Esophagus squamous epithelium (tissue), 5 donors: ENCODE measurements at places on chromosomes 3 and 15.

DNA sequence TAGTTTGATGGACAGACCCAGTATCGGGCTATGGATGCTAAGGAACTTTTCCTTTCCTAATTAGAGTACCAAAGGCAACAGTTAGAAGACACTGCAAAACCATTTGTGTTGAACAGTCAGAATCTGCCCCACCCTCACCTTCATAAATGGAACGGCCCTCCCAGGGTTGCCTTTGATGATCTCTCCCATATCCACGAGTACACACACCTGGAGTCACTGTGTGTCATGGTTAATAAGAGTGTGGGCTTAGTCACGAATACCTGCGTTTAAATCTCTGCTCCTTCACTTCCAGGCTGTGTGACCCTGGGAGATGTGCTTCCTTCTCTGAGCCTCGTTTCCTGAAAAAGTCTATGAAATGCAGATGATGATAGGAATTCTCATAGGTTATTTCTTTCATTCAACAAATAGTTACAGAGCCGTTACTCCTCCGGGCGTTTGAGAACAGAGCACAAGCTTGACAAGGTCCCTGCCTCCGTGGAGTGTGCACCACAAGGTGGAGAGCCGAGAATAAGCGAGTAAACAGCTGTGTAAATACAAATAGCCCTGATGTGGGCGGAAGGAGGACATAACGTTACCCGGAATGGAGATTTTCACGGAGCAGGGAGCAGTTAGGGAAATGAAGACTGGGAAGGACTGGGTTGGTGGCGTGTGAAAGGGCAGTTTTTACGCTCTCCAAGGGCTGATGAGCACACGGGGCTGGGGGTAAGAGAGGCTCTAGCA is 6.7 kb downstream of the SLC51A start:
- DNase-seq: no peak

DNA sequence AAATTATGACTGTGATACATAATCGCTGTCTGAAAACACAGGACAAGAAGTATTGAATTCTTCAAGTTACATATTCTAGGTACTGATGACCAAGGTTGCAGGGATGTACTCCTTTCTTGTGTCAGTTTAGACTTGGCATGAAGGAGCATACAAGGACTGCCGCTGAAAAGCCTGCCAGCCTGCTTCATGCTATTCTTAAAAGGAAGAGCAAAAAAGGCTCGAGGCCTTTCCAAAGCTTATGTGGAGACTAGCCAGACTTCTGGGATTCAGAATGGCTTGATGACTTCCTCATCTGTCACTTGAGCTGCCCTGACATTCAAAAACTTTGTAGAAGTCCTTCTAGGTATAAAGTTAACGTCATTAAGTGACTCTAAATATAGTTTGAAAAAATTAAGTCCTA is 92.0 kb downstream of the CADM2 start:
- no peak for DNase-seq

DNA sequence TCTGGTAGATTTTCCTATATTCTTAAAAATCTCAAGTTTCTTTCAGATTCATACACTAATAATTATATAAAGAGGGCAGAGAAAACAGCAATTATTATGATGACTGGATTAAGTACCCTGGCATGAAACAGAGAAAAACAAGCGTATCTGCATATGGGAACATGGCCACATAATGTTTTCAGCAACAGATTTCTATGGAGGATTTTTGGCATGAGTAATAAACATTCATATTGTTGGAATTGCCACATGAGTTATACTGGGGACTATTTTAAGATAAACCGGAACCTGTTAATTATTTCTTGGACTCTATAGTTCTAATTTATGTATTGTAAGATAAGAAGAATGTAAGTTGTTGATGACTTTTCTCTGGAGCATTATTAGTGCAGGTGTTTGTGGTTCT is 112.7 kb downstream of the OXSM start:
- no peak for DNase-seq

DNA sequence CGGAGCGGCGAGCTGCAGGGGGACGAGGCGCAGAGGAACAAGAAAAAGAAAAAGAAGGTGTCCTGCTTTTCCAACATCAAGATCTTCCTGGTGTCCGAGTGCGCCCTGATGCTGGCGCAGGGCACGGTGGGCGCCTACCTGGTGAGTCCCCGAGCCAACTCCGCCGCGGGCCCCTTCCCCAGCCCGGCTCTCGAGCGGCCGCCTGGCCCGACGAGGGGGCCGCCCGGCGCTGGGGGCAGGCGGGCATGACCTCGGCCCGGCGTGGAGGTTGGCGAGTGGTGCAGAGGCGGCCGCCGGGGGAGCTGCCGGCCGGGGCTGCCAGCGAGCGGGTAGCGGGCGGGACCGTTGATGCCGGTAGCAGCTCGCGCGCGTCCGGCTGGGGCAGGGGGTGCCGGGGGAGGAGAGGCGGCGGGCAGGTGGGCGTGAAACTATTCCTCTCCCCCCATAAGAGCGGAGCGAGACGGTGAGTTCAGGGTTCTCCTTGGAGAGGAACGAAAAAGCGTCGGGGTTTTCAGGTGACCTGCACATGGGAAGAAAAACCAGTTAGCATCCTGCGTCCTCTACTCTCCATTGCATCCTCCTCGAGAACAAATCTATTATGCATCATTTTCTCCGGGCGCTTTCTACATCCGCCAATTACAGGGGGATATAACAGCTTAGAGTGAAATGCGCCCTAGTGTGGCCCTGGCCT is 585 bp downstream of the SLCO3A1 start:
- DNase-seq: no peak

DNA sequence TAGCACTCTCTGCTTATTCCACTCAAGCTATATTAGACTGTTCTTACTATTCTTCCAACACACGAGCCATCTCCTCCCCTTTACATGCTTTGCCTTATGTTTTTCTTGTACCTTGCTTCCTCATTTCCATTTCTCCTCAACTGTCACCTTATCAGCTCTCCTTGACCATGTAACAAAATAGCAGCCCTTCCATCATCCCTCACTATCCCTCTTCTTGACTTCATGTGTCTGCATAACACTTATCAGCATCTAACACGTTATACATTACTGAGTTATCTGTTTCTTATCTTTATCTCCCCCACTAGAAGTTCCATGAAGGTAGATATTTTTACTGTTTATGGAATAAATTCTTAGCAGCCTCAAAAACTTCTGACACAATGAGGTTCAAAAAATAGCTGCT is 45.3 kb downstream of the TRPM7 start:
- no peak for DNase-seq

DNA sequence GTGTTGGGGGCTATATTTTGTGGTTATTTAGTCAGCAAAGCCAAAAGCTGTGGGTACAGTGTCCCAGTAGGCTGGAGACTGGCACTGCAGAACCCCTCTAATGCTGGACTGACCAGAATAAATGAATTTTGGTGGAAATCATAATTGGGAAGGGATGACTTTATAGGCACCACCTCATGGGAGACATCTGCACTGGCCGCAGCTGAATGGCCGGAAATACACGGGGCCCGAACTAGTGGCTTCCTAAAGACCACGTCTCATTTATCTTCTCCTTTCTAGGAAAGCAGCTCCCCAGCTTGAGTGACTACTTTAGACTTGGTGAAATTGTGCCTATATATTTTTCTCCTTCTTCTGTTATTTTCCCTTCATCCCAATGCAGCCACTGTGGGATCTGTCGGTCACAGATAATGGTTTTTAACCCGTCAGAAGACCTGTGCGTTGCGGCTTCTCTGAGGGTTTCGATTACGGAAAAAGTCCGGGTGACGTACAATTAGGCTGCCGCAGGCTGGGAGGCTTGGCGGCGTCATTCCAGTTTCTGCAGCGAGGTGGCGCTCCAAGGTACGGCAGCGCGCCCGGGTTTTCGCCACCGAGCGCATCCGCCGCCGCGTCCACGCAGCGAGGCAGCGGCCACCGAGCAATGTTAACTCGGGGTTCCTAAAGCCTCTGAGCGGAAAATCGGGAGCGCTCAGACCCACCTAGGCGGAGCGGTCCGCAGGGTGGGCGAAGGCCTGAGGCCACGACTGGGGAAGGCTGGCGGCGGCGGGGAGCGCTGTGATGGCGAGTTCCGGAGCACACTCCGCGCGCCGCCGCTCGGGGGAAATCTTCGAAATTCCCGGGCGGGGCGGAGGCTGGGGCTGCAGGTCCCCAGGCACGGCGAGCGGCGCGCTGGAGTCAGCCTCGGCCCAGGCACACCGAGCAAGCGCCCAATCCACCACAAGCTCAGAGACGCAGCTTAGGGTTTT is 26.3 kb downstream of the NR2F2 start:
- no peak for DNase-seq

DNA sequence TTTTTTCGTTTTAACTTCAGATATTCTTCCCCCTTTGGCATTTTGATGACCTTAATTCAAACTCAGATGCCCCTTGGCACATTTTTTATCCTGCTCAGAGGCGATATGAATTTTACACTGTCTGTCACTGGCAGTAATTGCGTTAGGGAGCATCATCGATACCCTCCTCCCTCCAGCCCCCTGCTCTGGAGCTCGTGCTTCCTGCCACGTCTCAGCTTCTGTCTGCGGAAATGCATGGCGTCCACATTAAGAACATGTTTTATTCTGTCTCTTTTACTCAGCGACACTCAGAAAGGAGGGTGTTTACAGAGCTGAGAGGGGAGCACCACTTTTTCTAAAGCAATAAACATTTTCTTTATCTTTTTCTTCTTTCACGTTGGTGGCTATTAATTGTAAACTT is 254.2 kb downstream of the EBLN2 start:
- no peak for DNase-seq

DNA sequence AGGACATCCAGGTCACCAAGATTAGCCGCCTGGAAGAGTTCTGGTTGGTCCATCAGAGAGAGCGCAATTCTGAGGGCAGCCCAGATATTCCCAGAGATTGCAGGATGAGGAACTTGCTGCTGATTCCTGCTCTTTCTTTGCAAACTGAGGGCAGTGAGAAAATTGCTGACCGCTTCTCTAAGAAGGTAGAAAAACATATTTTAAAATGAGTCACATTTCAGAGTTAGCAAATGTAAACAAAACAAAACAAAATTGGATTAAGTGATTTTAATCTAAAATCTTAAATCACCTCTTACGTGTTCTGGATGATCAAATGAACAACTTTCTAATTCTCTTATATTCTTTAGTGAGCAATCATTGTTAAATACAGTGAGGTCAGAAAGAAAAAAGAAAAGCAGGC is 149.0 kb downstream of the USP13 start:
- no peak for DNase-seq

GRCh38 chr15:48433226-48433886 is 102.1 kb downstream of the DUT start:
- DNase-seq: no peak

GRCh38 chr15:83282776-83283137 is 1.7 kb downstream of the BNC1 start:
- DNase-seq: no peak

- no peak for DNase-seq
Measured at GRCh38 chr15:96595951-96596350, 265.5 kb downstream of the NR2F2 start.

DNA sequence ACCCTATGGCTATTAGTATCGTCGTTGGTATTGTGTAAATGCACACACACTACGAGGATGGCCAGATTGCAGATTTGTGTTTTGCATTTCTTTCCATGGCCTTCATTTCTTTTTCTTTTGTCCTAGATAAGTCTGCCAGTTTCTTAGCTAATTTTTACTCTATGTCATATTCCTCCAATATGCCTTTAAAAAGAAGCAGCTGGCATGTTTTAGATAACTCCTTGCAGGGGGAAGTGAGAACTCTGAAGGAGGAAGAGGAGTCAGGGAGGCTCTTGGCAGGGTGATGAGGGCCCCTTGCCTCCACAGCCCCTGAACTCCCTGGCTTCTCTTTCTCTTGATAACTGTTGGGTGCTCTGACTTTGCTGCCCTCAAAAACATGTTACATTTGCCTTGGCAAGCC is 244.0 kb downstream of the GABRG3 start:
- DNase-seq: no peak

DNA sequence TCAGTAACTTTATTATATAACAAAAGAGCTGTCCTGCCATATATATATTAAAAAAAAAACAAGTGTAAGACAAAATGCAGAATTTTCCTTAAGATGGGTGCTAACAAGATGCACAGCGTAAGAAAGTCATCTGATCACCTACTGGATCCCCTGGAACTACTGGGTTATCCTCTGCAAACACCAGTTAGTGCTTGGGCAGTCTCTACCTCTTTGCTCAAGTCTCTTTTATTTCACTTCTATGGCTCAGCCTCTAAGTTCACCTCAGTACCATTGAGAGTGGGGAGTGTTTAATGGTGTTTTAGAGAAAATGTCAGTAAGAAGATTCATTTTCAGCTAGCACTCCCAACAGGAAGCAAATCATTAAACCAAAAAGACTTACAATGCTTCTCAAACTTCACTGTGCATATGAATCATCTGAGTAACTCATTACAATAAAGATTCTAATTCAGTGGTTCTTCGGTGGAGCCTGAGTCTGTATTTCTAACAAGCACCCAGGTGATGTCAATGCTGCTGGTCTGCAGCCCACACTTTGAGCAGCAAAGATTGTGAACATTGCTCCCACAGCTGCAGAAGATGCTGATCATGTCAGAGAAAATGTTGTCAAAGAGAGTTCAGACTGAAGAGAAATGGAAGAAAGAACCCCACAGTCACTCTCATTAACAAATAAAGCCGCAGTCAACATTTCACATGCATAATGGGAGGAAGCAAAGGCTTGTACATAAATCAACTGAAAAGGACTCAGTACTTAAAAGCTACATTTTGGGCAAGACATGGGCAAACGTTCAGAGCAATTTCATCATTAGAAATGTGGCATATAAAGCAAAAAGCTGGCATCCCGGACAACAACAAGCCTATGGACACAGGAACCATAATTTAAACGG is 227.1 kb upstream of the ATP11B start:
- DNase-seq: no peak

GRCh38 chr3:111517801-111518200 is 24.2 kb upstream of the CD96 start:
- no peak for DNase-seq

- DNase-seq: no peak
Measured at GRCh38 chr3:46901591-46902187, 24.2 kb downstream of the PTH1R start.

DNA sequence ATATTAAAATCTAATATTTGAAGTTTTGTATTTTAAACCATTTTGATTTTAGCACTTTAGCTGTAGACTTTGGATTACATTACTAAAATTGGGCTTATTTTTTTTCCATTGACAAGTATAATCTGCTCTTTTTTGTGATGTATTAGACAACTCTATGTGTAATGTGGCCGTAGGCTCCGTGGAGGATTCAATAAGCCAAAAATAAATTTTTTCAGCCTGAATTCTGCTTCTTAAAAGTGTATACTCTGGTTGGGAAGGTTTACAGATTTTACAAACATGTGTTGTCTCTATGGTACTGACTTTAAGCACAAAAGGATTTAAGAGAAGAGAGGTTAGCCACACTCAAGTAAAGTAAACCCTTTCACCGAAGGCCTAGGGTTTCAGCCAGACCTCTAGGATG is 110.8 kb downstream of the PLCL2 start:
- no peak for DNase-seq

- no peak for DNase-seq
Measured at GRCh38 chr3:148366743-148367410, 330.8 kb upstream of the AGTR1 start.

- no peak for DNase-seq
Measured at GRCh38 chr3:127547761-127548605, 42.5 kb downstream of the TPRA1 start.
